NCI-H1436 (cell line): ENCODE measurements at places on chromosomes 3 and 15.
A peak's percentile ranks its signal among the peaks of the same experiment; 100 is the strongest.

GRCh38 chr3:30644615-30645014, 38.2 kb downstream of the TGFBR2 start:
- no peak for DNase-seq

GRCh38 chr3:143832433-143832832, 15.8 kb downstream of the SLC9A9 start:
- DNase-seq: no peak

DNA sequence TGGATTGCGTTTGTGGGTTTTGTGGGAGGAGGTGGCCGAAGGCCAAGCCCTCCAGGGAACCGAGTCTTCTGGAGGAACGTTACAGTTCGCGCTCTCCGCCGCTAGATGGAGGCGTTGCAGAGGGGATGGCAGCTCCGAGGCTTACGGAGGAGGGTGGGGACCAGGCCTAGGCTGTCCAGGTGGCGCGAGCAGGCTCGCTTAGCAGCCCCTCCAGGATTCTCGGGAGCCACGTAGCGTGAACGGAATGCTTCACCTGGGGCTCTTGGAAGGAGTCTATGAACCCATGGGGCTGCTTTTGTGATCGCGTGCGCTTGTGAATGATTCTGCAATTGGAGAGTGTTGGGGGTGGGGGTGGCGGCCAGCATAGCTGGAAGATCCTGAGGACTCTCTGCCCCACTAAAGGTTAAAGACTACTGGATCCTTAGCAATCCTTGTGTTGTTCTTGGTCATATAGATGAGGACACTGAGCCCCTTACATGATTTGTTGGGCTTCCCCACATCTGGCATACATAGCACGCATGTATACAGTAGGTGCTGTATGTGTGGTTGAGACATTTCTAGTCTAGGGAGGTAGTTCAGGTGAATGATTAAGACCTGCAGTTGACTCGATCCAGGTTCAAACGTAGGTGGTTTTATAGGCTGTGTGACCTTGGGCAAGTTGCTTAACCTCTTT, 25.7 kb downstream of the FAM3D start:
- peak; percentile 59 for DNase-seq

- no peak for DNase-seq
These were observed 352.5 kb upstream of the DCBLD2 start for GRCh38 chr3:99253963-99254355.

GRCh38 chr3:115087512-115087911, 59.6 kb downstream of the ZBTB20 start:
- no peak for DNase-seq

- DNase-seq: no peak
These were observed 52.0 kb downstream of the LPP start for GRCh38 chr3:188205992-188206416.

DNA sequence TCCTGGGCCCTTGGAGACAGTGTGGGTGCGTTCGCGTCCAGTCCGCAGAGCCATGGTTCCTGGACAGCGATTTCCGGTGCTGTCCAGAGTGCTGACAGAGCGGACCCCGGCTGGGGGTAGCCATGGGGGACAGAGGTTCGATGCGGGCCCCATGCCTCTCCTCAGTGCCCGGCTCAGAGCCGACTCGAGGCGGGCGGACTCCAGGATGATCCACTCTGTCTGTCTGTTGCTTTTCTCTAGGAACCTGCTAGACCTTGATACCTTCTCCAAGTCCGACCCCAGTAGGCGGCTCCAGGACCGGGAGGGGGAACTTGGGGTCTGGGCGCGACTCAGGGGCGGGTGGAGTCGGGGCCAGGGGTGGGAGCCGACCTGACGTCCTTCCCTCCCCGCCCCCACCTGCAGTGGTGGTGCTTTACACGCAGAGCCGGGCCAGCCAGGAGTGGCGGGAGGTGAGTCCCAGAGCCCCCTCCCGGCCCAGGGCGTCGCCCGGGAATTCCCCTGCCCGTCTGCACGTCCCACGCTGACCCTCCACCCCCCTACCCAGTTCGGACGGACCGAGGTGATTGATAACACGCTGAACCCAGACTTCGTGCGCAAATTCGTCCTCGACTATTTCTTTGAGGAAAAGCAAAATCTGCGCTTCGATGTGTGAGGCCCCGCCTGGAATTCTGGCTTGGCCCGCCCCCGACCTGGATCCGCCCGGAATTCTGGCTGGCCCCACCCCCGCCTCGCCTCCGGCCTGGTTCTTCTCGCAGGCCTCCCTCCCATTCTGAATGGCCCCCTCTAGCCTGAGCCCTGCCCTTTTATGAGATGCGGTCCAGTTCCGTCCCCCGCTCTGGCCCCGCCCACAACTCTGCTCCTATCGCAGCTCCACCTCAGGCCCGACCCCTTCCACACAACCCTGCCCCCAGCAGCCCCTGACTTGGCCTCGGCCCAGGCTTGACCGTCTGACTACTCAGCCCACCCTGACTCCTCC, 1.0 kb downstream of the CPNE9 start:
- no peak for DNase-seq

GRCh38 chr3:174667386-174667785, 191.7 kb upstream of the NAALADL2 start:
- no peak for DNase-seq

DNA sequence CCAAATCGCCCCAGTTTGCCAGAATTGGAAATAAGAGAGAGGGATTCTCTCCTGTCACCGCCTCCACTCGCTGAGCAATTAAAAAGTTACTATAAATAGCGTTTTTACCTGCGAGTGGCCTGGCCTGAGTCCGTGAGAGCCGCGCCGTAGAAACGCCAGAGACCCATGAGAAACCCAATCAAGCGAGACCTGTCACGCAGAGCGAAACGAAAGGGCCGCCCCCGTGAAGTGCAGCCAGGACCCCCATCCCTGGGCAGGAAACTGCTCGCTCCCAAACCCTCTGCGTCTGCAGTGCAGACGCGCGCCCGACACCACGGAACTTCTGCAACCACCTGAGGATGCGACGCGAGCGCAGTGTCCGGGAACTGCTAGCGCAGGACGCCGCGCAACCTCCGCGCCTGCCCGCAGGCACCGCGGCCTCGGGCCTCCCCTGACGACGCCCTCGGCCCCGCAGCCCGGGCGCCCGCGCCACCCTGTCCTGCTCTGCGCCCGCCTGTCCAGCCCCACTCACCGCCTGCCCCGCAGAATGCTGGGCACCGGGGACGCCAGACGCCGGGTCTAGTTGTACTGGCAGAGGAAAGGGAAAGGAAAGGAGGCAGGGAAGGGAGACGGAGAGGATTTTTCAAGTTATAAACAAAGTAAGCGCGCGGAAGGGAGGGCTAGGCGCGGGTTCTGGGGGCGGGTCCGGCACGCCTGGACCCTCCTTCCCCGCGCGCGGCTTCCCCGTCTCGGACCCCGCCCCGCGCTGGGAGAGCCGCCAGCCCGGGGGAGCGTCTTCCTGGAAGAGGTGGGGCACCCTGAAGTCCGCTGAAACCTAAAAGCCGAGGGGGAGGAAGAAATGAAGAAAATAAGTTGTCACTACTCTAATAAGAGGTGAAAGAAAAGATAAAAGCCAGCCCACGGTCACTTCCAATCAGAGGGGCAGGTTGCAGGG, at the start of gene PLSCR4:
Gene PLSCR4 (minus strand): TSS at position 657 of the 934 bp plus-strand sequence. CDS start 29,034 bp downstream, outside the sequence.
- peak; percentile 55 for DNase-seq

GRCh38 chr15:97482521-97482920, 478.0 kb upstream of the ARRDC4 start:
- peak; percentile 13 for DNase-seq

- DNase-seq: no peak
These were observed 10.4 kb downstream of the COL6A6 start for GRCh38 chr3:130527426-130527825.

DNA sequence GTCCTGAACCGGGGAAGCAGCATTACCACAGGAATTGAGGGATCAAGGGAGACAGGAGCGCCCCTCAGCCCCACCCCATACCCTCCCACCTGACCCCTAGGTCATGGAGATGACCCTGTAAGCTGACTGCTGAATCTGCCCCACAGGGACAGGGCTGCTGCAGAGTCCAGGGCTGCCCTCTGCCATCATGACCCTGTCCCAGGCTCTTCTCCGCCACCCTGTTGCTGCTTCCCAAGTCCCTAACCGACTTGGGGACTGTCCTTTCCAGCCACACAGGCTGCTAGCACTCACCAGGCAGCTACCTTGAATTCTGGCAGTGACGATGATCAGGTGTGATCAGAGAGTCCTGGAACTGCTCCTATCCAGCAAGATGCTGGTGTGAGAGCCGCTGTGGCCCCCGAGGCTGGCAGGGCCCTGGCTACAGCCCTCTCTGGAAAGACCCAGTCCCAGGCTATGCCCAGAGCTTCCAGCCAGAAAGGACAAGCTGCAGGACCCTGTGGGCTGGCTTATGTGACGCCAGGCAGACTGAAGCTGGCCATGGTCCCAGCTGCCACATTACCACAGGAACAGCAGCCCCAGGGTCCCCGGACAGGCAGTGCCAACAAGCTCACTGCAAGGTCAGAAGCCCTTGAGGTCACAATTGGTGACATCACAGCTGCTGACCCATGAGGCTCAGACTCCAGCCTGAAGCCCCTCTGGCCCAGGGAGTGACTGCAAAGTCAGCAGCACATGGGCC, at the start of gene C3orf22:
Gene C3orf22 (minus strand): TSS at position 597 of the 736 bp plus-strand sequence. CDS start 5,542 bp downstream, outside the sequence.
- DNase-seq: no peak

GRCh38 chr15:75065467-75065850, 42.1 kb downstream of the PPCDC start:
- DNase-seq: peak; percentile 81
